ENCODE measurements at places on chromosomes 5 and 9. TPM values are rescaled to one million over a fixed set of nuclear protein-coding genes. Genes with fewer than 3 reads are reported as not detected.

SLC34A1 gene
- not detected for total RNA-seq

- DNase-seq, result no peak
These were observed 36.4 kb downstream of the PWWP2A start for GRCh38 chr5:160082614-160083500.

DNA sequence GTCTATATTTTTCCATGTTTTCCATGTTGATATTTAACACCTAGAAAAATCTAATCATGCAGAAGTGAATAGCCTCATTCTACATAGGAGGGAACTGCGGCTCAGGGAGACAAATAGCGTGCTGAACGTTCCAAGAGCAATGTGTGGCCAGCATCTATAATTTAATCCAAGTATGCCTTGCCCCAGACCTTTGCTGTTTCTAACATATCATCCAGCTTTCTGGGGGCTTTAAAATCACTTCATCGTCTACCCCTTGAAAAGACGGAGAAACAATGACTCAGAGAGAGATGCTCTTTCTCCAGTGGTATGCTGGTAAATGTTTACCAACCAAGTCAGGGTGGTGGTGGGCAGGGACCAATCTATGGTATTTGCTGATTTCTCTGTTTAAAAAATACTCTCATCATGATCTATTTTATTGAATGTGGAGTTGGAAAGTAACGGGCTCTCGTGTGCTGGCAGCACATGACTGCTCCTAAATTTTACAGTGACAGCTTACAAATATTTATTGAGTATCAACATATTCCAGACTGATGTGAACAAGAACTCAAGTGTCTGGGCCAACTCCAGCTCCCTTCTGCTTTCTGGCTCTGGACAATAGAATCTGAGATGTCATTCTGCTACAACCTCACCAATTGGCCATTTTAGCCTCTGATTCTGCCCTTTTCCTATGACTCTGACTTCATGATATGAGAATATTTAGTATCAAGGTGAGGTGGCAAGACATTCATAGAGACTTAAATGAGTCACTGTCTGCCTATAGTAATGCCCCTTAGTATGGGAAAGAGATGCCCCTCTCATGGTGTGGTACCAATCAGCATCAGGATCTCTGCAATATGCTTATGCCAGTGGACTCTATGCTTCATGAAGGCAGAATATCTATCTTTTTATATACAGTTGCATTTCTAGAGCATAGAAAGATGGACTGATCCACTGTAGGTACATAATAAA lies 407.4 kb upstream of the TNC start:
- no peak for DNase-seq

DNA sequence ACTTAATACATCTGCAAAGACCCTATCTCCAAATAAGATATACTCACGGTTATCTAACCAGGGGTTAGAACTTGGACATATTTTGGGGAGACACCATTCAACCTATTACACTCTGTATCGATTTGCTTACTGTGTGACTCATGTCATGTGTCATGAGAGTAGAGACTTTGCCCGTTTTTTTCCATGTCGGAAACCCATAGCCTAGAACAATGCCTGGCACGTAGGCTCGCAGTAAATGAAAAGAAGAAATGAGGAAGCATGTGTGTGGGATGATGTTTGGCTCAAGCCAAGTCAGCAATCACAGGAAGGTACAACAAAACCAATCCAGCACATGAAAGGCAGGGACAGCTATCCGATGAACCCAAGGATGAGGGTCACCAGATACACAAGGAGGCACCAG lies 94.6 kb upstream of the DNAH5 start:
- DNase-seq, result no peak

DNA sequence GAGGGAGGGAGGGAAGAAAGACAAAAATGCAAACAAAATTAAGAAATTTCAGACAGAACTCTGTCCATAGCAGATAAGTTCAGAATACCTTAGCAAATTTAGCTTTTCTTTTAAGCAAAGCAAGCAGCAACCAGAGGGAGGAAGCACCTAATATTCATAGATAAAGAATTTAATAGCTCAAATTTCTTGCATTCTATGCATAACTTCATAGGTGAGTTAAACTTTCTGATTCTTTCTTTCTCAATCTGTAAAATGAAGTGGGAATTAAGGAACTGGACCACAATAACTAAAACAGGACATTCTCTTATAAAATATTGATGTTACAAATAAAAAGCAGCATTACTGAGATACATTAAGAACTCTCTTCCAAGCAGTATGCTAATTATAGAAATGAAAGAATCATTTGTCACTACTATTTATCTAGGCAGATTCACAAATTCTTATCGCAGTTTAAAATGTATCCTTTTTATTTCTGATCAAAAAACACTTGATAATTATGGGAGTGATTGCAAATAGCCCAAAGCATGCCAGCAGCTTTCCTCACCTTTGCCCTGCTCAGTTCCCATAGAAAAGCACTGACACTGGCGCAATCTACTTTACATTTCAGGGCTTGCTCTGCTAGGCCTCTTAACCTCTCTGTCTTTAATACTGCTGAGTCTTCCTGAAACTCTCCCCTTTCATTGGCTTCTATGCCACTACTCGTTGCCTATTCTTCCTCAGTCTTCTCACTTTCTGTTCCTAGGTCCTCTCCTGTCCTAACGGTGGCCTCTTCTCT lies 341.8 kb downstream of the PIK3R1 start:
- DNase-seq, result no peak

GRCh38 chr9:133576875-133577736 lies 32.1 kb downstream of the FAM163B start:
- DNase-seq, result no peak
